Retinal pigment epithelial cell (primary cell): ENCODE measurements at places on chromosomes 2 and 18.
A peak's percentile ranks its signal among the peaks of the same experiment; 100 is the strongest.

- no peak for DNase-seq
Measured at GRCh38 chr2:102159295-102159694, 16.7 kb downstream of the IL1R1 start.

GRCh38 chr18:59308248-59308937, 10.1 kb downstream of the CPLX4 start:
- DNase-seq = no peak

- DNase-seq = peak; percentile 9
Measured at GRCh38 chr2:232757905-232758304, 18.5 kb downstream of the KCNJ13 start.

DNA sequence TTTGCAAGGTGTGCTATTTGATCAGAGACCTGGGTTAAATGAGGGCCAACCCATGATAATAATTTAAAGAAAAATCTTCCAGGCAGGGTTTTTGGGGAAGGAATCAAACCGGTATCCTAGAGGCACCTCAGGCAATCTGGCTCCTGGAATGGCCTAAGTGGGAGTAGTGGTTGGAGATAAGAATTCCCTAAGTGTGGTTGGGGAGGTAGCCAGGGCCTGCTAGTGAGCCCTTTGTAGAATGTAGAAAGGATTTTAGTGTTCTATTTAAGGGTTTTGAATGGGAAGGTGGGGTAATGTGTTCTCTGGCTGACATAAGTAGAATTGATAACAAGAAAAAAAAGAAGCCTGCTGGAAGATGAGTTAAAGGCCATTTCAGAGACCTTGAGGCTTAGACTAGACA, 422.2 kb downstream of the XIRP2 start:
- DNase-seq = no peak

GRCh38 chr2:15337996-15338666, 223.0 kb downstream of the NBAS start:
- no peak for DNase-seq

DNA sequence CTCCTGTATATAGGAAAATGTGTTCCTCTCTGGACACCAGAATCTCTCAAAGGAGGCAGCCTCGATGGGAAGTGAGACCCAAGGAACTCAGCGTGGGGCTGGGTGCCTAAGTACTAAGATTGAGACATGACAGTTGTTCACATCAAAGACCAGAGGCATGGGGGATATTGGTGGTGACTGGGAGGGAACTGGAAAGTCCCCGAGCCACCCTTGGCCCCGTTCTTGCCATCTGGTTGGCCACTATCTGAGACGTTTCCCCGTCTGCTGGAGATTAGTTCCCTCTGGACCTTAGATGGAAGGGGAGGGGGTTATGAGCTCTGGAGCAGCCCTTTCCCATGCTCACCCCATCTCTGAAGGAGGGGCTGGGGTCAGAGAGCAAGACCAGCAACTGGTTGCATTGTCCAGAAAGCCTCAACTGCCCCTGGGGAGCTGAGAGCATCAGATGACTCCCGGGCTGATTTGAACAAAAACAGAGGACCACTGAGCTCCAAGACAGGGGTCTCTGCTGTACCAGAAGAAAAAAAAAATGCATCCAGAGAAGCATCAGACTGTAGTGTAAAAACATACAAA, 11.8 kb downstream of the FBLN7 start:
- no peak for DNase-seq

DNA sequence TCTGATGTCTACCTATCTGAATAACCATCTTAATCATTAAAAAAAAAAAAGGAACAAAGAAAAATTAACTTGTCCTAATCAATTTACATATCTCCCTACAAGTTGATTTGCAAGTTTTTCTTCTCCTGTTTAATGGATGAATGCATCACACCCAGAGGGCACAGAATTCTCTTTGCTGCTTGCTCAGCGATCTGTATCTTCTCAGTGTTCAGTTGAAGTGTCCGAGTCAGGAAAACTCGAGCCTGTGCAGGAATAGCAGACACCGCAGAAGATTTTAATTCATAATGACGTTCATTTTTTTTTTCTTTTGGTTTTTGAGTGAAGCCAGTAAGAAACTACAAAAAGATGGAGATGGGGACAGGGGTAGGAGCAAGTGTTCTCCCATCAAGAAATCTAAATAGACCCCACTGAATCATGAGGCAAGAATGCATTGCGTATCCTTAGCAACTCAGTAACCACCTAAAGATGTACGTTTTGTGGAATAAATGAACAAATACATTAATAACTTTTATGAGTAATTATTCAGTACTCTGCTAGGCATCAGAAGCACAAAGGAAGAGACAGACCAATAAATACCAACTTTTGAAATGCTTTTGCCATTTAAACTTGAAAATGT, 675.5 kb downstream of the LRP1B start:
- DNase-seq = no peak

GRCh38 chr2:128348701-128349100, 30.0 kb upstream of the HS6ST1 start:
- no peak for DNase-seq

GRCh38 chr2:210072922-210073509, 70.6 kb downstream of the RPE start:
- peak; percentile 2 for DNase-seq

DNA sequence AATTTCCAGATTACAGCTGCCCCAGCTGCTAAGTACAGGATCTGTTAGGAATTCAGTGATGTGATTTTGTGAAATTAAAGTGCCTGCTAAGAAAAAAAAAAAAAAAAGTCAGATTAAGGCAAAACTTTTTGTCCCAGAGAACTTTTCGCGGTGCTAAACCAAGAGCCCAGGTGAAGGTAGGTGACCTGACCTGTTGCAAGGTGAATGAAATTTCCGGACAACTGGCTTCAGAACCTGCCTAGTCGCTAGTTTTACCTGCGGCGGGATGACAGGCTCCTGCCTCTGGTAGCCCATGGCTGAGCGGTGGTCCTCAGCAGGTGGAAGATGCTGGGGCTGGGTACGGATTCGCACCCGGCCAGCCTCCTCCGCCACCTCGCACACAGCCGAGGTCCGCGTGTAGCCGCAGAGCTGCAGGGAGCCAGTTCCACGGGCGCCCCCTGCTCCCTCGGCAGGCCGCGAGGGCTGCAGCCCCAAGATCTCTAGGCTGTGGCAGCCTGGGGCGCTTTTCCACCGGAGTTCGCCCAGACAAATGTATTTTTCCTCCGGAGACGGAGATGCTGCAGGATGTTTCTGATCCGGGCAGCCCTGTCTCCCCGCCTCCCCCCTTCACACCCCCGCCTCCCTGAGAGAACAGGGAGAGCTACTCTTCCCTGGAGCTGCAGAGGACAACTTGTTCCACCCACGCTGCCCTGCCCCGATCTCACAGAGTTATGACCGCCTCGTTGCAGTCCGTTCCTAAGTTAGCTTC, at the start of gene SLC38A11:
Gene SLC38A11 (minus strand): TSS at position 572 of the 748 bp plus-strand sequence. CDS start 278 bp downstream, at position 294.
- DNase-seq = no peak

DNA sequence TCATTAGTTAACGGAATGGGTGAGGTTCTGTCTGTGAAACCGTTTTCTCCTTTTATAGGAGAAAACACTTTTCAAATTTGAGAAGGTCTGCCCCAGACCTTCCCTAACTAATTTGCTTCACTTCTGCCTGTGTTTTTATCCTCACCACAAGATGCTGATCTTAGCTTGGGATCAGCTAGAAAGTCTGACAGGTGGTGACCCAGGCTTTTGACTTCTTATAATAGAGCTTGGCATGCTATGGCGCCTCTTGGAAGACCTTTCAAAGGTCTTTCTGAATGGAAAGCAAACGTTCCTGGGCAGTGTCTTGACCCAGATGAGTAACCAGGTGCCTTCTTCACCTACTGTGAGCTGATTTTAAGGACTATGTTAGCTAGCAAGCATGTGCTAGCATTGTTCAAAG, 91.4 kb downstream of the LYPD6 start:
- DNase-seq = no peak

- no peak for DNase-seq
Measured at GRCh38 chr2:64023485-64024258, 4.4 kb upstream of the VPS54 start.

DNA sequence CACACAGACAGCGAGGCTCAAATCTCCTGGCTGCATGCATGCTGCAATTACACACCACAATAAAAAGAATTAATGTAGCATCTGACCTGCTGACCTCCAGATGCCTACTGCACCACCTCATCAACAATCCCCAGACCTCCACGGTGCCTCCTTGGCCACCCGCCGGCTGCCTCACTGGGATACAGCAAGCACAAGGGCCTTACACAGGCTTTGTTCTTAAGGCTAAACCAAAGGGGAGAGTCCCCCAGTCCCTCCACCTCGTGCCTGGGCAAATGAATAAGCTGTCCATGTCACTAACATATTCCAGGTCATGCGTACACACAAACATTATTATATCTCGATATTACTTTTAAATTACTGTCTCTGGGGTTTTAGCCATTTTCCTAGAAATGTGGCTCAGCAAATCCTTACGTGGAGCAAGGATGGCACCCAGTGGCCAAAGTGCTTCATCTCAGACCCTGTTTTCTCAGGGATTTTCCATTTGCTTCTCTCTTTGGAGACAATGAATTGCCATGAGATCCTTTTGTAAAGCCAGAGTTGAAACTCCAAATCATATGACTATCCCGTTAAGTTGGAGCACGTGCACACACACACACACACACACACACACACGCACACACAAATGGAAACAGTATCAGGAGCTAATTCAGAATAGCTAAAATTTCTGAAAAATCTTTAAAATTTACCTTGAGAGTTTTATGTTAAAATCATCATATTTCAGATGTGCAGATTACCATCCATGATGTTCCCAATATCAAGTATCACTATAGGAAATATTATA, 313.8 kb downstream of the PDE11A start:
- peak; percentile 62 for DNase-seq

- no peak for DNase-seq
Measured at GRCh38 chr18:65754121-65754520, 3.3 kb downstream of the CDH7 start.
